ENCODE measurements at places on chromosomes 6 and 20.

GRCh38 chr6:36345681-36346466 lies 9.2 kb upstream of the BNIP5 start:
- no peak for DNase-seq

DNA sequence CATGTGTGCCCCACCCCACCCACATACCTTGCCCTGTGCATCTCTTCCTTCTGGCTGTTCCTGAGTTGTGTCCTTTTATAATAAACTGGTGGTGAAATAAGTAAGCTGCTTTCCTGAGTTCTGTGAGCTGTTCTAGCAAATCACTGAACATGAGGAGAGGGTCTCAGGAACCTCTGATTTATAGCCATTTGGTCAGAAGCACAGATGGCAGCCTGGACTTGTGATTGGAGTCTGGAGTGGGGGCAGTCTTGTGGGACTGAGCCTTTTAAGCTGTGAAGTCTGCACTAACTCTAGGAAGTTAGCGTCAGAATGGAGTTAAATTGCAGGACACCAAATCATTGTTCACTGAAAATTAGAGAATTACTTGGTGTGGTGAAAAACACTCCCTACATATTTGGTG lies 245.4 kb downstream of the LRFN2 start:
- DNase-seq: no peak

GRCh38 chr6:132147530-132148011 lies 196.4 kb upstream of the CCN2 start:
- no peak for DNase-seq

DNA sequence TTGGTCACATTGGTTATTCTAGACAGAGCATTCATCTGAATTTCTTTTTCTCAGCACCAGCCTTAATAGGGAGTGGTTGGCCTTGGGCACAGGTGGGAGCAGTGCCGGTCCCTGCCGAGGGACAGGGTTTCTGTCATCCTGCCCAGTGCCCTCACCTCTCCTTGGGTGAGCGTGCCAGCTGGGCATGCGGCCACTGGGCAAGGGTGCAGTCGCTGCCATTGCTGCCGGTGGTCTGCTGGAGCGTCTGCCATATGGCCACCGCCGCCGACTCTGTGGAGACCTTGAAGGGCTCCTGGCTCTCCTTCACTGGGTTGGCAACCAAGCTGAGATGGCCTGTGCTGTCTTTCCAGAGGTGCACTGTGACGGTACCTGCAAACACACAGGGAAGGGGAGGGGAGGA lies 16.4 kb upstream of the UQCC2 start:
- DNase-seq: no peak

- DNase-seq: no peak
Observed at GRCh38 chr6:105803442-105803841, 282.7 kb upstream of the PRDM1 start.

DNA sequence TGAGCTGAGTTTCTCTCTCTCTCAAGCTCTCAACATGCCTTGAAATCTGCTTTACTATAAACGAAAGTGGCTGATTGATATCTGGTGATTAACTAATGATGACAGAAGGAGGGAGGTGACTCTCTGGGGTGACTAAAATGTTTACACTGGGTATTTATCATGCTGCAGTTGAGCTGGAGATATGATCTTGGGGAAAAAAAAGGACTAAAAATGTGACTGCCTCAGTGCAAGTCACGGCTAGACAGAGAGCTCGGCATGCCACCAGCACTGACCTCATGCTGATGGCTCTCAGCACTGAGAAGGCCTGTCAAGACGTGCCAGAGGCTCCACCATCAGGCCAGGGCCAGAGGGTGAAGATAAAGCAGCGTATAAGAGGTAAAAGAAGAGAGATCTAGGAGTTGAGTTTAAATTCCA lies 103.1 kb upstream of the SPACA1 start:
- DNase-seq: no peak

DNA sequence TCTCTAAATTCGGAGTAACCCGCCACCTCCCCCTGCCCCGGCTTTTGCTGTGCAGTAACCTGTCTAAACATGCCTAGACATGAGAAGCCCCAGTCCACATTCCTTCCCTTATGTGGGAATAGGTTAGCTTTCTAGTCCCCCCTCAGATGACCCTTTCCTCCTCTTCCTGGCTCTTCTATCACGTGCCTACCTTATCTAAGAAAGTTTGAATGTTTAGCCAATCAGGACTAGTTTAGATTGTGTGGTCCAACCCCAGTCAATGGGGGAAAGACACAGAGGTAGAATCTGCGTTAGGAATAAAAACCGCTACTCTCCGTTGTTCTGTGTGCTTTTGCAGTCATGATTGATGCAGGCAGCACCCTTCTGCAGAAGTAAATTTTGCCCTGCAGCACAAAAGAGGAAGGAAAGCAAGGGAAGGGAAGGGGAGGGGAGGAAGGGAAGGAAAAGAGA lies 69.0 kb upstream of the CD93 start:
- no peak for DNase-seq

All from NCI-H2081 (cell line).